ENCODE measurements at places on chromosomes 3 and 15.

GRCh38 chr15:66765478-66766281 lies 63.6 kb downstream of the SMAD6 start:
- no peak for DNase-seq

DNA sequence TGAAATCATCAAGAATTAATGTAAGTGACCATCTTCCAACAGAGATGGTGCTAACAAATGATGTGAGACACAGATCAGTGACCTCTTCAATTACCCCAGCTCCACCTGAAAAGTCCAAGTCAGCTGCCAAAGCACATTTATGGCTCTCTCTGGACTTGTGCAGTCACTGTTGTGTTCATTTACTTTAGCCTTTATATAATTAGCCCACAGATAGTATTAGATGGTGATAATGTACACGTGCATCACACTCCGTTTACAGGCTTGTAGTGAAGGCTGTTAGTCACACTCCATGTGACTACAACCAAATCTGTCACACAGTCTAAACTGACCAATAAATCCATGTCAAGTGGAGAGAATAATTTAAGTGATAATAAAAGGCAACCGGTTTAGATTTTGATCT lies 331.5 kb upstream of the IL12A start:
- no peak for DNase-seq

DNA sequence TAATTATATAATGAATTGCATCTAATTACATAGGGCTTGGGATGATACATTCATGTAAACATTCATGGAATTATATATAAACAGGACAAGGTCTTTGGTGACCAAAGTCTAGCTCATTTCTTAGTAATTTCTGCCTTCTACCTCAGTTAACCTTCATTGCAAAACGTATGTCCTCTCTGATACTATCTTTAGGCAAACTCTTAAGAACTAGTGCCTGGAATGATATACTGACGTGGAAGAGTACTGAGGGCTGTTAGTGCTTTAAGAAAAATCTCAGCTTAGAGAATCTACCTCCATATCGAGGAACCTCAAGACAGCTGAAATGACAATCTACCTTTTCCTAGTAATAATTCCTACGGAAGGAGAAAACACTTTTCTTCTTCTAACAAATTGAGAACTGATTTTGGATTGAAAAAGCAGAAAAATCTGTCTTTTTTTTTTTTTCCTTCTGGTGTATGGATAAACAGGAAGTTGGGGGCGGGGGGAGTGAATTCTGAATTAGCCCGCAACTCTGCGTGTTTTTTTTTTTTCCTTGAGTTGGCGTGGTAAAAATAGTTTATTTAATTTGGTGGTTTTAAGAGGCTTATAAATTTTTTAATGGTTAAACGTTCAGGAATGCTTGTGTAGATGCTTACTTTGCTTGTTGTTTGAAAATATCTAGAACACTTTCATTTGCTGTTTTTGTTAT lies 43.2 kb downstream of the RARB start:
- DNase-seq = no peak

DNA sequence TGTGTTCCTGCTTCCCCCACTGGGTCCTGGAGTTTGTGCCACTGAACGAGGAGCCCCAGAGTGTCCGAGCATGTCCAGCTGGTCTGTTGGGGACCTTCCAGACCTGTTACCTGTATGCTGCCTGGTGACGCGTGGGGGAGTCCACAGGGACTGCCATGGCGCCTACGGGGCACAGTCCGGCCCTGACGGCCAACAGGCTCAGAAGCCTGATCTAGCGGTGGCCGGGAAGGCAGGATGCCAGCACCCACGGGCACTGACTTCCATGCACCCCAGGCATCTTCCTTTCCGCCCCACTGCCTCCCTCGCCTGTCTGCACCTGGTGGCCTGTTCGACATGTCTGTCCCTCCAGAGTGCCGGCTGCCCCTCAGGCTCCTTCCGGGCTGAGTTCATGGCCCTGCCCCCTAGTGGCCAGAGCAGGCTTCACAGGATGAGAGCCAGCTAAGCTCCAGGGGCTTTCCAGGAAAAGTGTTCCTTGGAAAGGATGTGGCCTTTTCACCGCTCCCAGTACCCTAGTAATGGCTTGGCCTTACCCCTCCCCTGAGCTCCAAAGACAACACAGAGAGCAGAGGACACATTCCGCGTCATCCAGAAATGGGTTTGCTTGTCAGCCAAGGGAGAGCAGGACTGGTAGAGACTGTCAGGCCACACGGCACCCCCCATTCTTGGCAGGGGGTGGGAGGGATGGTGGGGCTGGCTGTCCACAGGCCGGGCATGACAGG lies 35.7 kb downstream of the NGRN start:
- no peak for DNase-seq

DNA sequence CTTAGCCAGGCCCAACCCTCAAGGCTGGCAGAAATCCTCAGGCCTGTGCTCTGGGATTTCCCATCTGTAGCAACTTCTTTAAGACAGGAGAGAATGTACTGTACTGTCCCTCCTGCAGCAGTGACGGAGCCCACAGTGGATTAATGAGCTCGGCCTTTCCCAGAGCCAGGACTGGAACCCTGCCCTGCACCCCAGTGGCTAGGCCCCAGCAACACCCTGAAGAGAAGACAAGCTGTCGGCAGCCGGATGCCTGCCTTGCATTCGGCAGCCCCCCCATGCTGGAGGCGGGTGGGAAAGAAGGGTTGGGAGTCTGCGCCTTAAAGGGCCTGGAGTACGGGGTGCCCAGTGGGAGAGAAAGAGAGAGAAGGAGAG lies 32.0 kb downstream of the KLHL25 start:
- no peak for DNase-seq

- DNase-seq = no peak
These were observed 5.3 kb downstream of the KNG1 start for GRCh38 chr3:186722457-186722856.

GRCh38 chr3:42022355-42022754 lies 60.5 kb upstream of the ULK4 start:
- no peak for DNase-seq

DNA sequence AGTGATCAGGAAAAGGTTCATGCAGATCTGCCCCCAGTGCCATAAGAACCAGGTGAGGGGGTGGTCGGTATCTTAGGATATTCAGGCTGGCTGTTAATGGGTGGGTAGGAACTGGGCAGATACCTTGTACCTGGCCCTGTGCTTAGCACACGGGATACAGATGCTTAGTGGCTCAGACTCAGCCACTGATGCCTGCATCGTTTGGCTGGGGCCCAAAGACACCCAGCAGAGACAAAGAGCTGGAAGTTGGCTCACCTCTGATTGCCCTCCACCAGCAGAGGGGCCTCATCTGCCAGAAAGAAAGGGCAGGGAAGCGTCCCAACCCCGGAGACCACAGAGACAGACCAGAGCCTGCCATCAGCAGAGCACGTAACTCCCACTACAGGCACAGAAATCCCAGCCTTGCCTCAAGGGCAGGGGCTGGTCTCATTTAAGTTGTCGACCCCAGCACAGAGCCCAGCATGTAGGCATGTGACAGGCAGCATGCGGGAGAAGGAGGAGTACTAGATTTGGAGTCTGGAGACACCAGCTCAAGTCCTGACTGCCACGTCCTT lies 64.1 kb upstream of the SLC6A1 start:
- no peak for DNase-seq

DNA sequence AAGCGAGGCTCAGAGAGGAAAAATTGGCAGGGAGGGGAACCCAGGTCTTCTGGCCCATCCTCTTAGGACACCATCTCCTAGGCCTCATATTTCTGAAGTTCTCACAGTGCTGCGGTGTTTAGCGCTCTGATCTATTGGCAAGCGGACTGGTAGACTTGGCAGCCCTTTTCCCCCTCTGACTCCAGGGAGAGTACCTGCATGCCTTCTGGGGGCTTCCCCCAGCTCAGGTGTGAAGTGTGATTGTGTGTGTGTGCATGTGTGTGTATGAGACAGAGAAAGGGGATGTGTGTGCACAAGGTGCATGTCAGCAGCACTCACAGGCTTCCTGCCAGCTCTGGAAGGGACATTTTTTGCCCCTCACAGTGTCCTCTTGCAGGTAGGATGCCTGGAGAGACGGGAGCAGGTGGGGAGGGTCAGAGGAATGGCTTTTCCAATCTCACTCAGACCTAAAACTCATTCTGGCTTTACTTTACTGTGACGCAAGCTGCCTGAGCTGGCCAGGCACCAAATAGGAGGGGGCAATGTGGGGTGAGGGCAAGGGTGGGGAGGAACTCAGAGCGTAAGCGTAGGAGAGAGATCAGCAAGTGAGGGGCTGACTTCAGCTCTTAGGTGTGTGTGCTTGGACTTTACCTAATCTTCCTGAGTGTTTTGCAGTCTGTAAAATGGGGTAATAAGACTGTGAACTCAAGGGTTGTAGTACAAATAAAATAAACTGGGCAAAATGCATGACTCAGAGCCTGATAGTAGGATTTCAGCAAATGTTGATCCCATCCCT lies 4.0 kb upstream of the IL17RE start:
- no peak for DNase-seq

DNA sequence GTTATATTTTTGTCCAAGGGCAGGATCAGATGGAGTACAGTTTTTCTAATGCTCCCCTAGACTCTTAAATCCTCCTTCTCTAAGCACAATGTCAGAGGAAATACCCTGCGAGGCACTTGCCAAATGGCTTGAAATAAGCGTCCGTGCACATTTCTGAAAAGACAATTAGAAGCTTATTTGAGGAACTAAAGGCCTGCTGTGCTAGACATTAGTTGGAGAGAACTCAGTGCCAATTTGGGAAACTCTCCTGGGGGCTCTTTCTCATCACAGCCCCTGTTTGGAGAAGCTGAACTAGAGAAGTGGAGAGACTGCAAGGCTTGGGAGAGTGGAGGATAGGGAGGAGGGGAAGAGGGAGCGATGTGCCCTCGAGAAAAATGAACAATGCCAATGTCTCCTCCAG lies 247.6 kb upstream of the C2CD4B start:
- no peak for DNase-seq

All from putamen (tissue), 1 donor.